ENCODE measurements at places on chromosomes 2 and 18.

DNA sequence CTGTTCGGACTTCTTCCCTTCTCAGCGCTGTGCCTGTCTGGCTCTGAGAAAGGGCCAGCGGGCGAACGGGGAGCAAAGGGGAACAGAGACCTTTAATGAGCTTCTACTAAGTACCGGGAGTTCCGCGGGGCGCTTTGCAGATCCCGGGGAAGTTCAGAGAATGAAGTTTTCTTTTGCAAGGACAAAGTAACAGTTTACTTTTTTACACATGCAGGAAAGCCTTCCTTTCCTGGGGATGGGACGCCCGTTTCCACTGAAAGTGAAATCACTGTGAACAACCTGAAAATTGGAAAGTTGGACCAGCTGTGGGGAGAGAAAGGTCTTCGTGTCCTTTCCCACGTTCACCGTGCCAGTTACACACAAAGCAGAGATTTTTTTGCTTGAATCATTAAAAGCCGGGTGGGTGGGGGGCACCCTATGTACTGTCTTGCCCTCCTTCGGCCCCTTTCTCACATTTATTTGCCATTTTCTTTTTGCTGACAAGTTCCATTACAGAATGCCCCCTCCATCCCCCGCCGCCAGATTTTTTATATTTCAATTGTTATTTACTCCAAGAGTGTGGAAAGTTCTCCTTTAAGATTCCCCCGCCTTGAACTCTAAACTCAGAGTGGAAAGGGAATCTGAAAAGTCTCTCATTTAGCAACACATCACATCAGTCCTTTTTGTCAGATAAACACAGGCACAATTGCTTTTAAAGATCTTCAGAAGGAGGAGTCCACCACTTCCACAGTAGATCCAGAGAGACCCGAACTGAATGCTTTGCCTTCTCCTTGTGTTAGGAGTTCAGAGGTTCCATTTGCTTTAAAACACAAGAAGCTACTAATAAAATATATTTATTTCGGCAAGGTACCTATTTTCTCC is 1.1 kb upstream of the FN1 start:
- DNase-seq: no peak

GRCh38 chr18:58615140-58616132 is 13.5 kb downstream of the ALPK2 start:
- no peak for DNase-seq

DNA sequence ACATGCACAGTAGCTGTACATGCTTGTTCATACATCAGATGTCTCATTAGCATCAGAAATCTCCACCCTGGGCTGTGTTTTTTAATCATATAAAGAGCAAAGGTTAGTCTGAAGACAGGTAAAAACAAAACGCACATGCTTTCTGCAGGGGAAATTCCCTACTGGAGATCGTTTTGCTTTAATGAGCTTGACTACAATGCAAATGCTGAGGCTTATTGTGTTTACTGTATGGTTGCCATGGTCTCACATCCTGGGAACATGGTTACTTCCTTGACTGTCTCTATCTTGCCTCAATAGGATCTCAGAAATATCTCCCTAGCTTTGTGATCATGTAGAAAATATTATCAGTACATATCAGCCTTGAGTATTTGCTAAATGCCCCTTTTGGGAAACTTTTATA is 336.5 kb upstream of the TFPI start:
- DNase-seq: no peak

GRCh38 chr2:231931481-231931915 is 5.3 kb upstream of the NPPC start:
- DNase-seq: no peak

DNA sequence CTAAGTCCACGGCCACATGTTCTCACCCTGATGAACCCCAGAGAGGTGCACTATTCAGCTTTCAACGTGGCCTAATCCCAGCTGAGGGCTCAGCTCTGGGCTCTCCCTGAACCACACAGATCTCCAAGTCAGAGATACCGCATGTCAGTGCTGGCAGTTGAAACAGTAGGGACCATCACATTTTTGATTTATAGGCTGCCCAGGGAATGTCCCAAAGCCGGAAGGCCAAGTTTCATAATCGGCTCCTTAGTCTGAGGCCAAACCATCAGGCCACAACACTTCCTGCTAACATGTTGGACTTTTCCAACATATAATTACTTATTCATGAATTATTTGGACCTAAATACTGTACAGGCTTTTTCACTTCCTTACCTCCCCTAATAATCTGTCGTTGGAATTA is 91.9 kb upstream of the KLHL29 start:
- no peak for DNase-seq

- DNase-seq: no peak
Observed at GRCh38 chr2:172962824-172963223, 112.8 kb upstream of the MAP3K20 start.

- DNase-seq: peak; percentile 79
Observed at GRCh38 chr18:3689091-3689490, 239.1 kb downstream of the TGIF1 start.

DNA sequence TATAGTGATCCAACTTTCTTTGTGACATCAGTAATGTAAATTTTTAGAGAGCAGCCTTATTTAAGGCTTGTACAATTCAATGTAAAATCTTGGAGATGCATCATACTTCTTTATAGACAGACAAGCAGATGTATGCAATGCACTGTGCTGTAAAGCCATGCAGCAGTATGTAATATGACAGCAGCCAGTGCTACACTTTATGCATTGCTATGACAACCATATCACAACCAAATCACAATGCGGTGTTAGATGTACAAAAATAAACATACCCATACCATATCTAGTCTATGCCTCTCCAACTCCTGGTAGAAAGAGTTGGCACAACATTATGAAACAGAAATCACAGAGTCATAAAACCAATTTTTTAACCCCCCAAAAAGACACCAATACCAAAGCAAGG is 110.3 kb upstream of the WDSUB1 start:
- DNase-seq: no peak

- no peak for DNase-seq
Observed at GRCh38 chr2:195392446-195393336, 264.3 kb upstream of the SLC39A10 start.

DNA sequence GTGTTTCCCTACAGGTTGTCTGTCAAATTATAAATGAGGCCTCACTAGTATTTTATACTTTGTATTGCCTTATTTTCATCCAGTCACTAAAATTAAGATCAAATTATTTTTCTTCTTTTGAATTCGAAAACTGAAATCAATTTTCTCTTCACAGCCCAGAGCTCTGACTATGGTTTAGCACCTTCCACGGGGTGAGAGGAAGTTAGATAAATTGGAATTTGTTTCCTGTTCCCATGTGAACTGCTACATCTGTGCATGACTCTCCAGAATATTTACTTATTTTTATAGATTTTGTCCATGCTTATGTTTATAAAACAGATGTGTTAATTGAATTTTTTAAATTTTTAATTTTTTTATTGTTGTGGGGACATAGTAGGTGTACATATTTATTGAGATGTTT is 656.5 kb downstream of the IRS1 start:
- DNase-seq: no peak

GRCh38 chr2:143524119-143524553 is 394.9 kb downstream of the ARHGAP15 start:
- no peak for DNase-seq

DNA sequence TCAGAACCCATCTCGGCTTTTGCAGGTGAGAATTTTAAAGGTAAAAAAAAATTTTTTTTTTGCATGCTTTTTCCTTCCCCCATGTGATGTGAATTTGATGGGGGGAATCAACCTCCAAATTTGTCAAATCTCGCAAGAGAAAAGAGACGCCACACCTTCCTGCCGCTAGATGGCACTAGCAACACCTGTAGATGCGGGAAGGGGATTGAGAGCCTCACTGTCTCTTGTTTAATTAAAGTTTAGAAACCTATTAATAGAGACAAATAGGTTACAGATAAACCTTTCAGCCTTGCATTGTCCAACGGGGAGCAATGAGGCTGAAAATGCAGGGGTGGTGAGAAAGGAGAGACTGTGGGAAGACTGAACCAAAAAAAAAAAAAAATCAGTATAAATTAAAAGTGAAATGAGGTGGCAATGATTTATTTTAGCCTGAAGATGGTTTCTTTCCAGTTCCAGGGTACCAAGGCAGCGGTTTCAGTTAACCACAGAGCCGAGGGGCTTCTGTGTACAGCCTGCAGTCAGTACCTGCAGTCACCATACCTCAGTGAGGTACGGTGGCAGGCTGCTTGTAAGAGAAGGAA is 84.6 kb downstream of the NRP2 start:
- peak; percentile 65 for DNase-seq

GRCh38 chr2:98701230-98701629 is 29.7 kb downstream of the MGAT4A start:
- DNase-seq: no peak

- no peak for DNase-seq
Observed at GRCh38 chr2:154158101-154158500, 286.4 kb downstream of the GALNT13 start.

- no peak for DNase-seq
Observed at GRCh38 chr2:3125761-3126130, 251.9 kb downstream of the EIPR1 start.

DNA sequence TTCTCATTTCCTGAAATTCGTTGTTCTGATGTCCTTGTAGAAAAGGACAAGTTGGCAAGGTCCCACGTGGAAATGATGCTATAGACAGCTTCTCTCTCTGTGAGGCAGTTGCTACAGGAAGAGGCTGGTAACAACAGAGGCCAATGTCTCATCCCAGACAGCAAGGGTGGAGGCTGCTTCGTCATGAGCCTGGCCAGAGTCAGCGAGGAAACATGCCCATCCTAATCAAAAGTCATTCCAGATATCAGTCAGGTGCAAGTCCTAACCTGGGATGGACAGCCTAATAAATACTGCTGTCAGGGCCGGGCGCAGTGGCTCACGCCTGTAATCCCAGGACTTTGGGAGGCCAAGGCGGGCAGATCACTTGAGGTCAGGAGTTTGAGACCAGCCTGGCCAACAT is 6.4 kb upstream of the SMAD7 start:
- DNase-seq: no peak

DNA sequence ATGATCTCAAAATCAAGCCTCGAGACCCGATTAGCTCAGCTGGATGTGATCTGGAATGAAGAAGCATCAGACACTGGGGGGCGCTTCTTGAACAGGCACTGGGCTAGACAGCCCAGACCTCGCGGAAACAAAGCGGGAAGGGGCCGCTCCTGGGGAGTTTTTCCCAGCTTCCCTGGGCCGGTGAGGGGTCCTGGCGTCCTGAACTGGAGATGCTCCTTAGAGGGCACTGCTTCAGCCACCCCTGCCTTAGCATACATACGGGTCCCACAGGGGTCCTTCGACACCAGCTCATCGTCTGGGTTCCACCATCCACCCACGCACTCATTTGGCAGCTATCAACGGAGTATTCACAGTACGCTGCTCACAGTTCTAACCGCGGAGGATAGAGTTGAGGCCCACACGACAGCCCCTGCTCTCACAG is 146.7 kb downstream of the TSN start:
- no peak for DNase-seq

DNA sequence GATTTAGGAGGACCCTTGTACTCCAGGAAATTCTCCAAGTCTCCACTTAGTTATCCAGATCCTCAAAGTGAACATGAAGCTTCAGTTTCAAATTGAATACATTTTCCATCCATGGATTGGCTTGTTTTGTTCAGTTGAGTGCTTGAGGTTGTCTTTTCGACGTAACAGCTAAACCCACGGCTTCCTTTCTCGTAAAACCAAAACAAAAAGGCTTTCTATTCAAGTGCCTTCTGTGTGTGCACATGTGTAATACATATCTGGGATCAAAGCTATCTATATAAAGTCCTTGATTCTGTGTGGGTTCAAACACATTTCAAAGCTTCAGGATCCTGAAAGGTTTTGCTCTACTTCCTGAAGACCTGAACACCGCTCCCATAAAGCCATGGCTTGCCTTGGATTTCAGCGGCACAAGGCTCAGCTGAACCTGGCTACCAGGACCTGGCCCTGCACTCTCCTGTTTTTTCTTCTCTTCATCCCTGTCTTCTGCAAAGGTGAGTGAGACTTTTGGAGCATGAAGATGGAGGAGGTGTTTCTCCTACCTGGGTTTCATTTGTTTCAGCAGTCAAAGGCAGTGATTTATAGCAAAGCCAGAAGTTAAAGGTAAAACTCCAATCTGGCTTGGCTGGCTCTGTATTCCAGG is at the start of gene CTLA4:
TSS of gene CTLA4 (plus strand) at position 211 of the 640 bp plus-strand sequence. CDS start at position 383, 172 bp downstream.
- no peak for DNase-seq

DNA sequence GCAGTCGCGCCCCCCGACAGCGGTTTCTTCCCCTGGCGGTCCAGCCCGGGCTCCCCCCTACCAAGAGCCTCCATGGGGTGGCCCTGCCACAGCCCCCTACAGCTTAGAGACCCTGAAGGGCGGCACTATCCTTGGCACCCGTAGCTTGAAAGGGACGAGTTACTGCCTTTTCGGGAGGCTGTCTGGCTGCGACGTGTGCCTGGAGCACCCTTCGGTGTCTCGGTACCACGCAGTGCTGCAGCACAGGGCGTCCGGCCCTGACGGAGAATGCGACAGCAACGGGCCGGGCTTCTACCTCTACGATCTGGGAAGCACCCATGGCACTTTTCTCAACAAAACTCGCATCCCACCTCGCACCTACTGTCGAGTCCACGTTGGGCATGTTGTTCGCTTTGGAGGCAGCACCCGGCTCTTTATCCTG is 475 bp downstream of the SLC4A1AP start:
- no peak for DNase-seq

DNA sequence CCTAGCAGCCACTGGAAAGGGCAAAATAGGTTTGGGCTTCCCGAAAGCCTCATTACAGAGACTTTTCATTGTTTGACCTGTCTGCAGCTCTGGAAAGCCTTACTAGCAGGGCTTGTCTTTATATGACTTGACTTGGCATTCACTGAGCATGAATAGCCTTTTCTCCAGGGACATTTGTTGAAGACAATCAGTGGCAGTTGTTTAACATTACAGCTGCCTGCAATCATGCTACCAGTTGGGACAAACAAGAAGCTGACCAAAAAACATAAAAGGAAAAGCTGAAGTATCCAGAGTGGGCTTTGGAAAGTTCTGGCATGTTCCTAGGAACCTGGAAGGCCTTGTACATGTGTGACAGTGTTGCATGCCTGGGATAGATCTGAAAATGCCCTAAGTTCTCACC is 121.4 kb downstream of the KCNF1 start:
- no peak for DNase-seq

DNA sequence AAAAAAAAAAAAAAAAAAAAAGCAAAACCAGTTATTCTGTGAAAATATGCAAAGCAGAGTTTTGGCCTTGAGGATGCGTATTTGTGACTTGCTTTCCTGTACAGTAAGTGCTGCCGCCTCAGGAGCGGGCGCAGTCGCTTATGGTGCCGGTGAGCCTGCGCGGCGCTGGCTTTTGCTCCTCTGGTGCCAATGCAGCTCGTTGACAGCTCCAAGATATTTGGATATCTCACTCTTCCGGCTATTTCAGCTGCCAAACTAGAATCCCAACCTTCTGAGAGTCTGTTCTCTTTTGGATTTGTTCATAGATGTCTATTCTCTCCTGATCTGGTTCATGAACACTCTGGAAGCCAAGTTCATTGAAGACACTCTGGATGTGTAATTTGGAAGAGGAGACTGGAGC is 184.1 kb downstream of the AGAP1 start:
- DNase-seq: peak; percentile 62

- no peak for DNase-seq
Observed at GRCh38 chr2:224085811-224086210, 46.7 kb upstream of the SERPINE2 start.

- no peak for DNase-seq
Observed at GRCh38 chr18:79352432-79352831, 43.3 kb upstream of the NFATC1 start.

Data from cerebellar cortex (tissue), 1 donor.